ENCODE measurements at places on chromosomes 1 and 21.
A peak's percentile ranks its signal among the peaks of the same experiment; 100 is the strongest.

DNA sequence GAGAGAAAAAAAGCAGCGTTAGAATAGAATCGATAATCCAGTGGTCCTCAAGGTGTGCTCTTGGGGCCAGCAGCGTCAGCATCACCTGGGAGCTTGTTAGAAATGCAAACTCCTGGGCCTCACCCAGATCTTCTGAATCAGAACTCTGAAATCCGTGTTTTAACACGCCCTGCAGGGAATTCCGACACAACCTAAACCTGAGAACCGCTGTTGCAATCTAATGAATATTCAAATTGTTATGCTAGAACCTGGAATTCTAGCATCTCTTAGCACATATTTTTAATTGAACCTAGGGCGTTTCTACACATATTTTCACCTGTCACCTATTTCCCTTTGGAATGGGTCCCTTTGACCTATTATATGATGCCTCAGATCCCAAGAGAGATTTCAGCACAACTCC lies 175.7 kb downstream of the PSMG1 start:
- no peak for DNase-seq

GRCh38 chr1:89489047-89489729 lies 35.4 kb upstream of the LRRC8B start:
- DNase-seq: no peak

DNA sequence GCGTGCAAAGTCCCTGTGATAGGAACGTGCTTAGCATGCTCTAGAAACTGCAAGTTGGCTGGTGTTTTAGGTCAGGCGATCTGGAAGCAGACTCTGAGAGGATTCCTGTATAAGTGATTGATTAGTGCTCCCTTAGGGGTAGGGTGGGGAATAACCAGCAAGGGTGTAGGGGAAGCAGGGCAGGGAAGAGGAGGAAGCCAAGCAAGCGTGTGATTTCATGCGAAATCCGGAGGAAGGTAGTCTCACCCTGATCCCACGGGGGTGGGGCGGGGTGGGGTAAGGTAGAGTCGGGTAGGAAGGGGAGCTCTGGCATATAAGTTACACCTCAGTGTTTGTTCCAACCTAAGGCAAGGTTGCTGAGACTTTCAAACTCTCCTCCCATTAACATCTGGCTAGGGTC lies 24.9 kb upstream of the CTPS1 start:
- DNase-seq: no peak

DNA sequence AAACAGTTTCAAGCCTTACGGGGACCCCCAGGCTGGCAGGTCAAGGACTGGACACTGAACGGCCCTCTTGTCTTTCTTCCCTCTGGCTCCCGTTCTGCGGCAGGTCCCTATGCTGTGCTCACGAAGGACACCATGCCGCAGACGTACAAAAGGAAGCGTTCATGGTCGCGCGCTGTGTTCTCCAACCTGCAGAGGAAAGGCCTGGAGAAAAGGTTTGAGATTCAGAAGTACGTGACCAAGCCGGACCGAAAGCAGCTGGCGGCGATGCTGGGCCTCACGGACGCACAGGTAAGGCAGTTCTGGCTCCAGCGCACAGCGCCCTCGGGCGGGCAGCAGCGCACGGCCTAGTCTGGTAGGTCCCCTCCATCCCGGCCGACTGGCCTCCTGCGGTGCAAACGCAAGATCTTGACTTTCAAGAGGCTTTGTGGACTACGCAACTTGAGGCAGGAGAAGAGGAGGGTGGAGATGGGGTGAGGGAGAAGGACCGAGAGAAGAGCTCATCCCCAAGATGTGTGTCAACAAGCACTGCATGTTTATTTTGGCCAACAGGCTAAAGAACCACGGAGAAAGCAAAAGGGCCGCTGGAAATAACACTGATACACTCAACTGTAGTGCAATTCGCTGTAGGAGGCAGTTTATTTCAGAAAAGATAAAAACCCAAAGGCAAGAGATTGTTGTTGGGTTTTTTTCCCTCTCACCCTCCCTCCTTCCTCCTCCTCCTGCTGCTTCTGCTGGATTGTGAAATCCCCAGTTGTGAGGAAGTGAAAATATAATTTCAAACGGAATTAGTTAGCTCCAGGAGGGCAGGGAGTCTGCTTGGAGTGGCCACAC lies 3.0 kb downstream of the HLX start:
- DNase-seq: peak; percentile 80

DNA sequence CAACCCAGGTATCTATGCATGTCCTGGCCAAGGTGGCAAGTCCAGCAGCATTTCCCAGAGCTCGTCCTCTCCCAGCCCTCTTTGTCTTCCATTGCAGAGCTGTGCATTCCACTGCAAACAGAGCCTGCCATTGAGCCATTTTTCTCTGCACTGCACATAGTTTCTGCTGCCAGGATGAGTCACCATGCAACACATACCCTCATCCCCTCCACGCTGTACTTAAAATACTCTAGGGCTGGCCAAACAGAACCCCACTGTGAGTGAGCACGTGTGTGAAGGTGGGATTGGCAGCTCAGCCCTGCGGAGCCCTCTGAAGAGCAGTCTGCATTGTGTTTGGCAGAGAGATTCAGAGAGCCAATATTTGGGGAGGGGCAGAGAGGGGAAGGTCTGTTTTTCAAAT lies 3.9 kb upstream of the ATP1B1 start:
- DNase-seq: peak; percentile 45

- DNase-seq: peak; percentile 31
Observed at GRCh38 chr1:221439008-221439746, 302.7 kb downstream of the DUSP10 start.

- DNase-seq: no peak
Observed at GRCh38 chr1:163604321-163604720, 282.6 kb downstream of the NUF2 start.

- peak; percentile 34 for DNase-seq
Observed at GRCh38 chr1:28507247-28507645, 1.4 kb downstream of the RCC1 start.

DNA sequence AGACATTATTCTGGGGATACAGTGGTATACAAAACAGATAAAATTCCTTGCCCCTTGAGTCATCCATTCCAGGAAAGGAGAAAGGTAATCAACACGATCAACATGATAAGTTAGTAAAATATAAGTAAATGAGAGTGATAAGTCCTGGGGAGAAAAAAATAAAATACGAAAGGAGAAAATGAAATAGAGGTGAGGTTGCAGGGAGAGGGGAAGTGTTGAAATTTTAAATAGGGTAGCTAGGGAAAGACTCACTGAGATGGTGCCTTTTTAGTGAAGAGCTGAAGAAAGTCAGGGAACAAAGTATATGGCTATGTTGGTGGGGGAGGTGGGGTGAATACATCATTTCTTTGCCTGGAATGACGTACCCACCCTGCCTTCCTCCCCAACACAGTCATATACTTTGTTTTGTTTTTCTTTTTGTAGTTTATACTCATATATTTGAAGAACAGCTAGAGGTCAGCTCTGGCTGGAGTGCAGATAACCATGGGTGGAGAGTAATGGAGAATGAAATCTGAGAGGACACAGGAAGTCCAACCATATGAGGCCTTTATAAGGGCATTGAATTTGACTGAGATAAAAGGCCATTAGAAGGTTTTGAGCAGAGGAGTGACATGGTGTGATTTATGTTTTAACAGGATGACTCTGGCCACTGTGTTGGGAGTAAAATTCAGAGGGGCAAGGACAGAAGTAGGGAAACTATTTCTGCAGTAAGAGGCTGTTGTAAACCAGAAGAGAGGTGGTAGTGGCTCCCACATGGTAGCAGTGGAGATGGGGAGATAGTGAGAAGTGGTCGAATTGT lies 54.8 kb downstream of the OSBPL9 start:
- DNase-seq: no peak

DNA sequence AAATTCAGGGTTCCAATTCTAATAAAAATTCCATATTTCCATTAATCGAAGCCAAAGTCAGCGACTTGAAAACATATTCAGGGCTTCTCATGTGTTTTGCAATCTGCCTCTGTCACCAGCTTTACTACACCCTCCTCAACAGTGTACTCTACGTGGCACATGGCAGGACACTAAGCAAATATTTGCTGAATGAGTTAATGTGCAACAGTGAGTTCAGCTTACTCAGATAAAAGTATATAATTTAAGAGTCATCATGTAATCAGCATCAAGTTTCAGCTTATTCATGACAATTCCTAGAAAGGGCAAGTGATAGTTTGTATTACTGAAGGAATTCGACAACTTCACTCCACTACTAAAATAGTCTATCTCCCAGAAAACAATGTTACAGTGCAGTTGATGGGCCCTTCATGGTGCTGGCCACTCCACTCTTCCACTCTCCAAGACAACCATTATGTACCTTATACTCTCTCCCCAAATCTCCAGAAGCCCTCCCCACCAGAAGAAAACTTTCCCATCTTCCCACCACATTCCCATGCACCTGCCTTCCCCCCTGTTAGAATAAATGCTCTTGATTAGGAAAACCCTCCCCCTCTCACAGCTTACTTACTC lies 97.3 kb downstream of the TTLL7 start:
- DNase-seq: no peak

DNA sequence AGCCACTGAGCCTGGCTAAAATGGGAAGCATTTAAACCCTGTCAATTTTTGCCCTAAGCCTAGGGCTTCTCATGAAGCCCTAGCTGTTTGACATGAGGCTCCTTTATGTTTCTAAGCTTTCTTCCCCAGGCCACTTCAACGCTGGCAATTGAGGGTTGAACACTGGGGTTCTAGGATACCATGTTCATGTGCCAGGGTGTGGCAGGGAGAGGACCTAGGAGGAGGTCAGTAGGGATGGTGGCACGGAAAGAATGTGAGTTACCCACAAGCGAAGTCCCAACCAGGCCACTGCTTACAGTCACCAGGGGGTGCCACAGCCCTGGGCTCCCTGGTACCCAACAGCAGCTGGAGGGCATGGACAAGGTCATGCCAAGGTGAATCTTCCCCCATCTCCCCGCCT lies 90.8 kb upstream of the AJAP1 start:
- no peak for DNase-seq

GRCh38 chr21:26457817-26458216 lies 115.3 kb downstream of the CYYR1 start:
- DNase-seq: no peak

- DNase-seq: no peak
Observed at GRCh38 chr1:225362805-225363204, 65.0 kb downstream of the LBR start.

DNA sequence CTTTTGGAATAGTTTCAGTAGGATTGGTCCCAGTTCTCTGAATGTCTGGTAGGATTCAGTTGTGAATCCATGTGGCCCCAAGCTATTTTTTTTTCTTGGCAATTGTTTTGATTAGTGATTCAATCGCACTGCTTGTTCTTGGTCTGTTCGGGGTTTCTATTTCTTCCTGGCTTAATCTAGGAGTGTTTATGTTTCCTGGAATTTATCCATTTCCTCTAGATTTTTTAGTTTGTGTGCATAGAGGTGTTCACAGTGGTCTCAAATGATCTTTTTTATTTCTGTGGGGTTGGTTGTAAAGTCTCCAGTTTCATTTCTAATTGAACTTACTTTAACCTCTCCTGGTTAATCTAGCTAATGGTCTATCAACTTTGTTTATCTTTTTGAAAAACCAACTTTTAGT lies 117.6 kb downstream of the NME7 start:
- DNase-seq: no peak

GRCh38 chr1:93541045-93541444 lies 93.1 kb downstream of the FNBP1L start:
- no peak for DNase-seq

- DNase-seq: peak; percentile 77
Observed at GRCh38 chr1:180951836-180952656, 39.3 kb downstream of the KIAA1614 start.

DNA sequence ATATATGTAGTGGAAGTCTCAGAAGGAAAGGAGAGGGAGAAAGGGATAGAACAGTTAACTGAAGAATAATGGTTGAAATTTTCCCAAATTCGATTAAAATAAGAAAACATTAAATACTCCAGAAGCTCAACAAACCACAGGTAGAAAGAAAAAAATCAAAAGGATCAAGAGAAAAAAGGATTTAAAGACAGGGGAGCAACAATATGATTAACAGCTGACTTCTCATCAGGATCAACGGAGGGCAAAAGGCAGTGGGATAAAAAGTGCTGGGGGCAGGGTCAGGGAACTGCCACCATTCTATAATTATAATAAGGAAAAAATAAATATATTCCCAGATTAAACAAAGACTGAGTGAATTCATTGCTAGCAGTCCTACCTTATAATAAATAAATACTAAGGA lies 55.3 kb downstream of the CDKN2C start:
- no peak for DNase-seq

DNA sequence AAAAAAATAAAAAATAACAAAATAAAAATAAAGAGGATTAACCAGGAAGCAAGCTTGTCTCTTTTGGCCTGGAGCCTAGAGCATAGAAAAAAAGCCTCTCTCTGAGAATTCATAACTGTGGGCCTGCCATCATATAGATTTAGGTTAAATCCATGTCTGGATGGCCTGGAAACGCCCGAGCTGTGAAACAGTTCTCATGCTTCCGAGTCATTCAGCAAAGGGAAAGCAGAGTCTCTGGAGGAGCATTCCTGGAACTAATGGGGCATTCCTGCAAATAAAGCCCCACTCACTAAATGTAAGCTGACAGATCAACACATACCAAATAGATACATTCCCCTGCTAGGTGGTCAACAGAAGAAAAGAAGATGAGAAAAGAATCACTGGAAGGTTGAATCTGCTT lies 75.8 kb upstream of the GNG4 start:
- DNase-seq: peak; percentile 14

DNA sequence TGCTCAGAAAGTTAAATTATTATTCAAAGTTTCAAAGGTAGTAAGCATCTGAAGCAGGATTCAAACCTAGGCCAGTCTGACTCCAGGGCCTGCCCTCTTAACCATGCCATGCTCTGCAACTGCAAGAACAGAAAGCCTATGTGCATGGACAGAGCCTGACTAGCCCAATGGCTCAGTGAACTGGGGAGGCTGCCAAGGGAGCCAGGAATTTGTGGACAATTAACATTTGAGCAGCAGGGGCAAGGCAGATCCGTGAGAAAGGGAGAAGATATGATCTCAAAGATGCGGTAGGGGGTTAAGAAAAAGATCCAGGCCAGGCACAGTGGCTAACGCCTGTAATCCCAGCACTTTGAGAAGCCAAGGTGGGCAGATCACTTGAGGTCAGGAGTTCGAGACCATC lies 6.5 kb upstream of the ATP1A4 start:
- peak; percentile 25 for DNase-seq

- DNase-seq: no peak
Observed at GRCh38 chr1:171052977-171053376, 37.7 kb upstream of the FMO3 start.

Data from ELF-1 (cell line).